ENCODE measurements at places on chromosomes 13 and 19.

GRCh38 chr13:20451397-20451796, 74.3 kb downstream of the CRYL1 start:
- no peak for DNase-seq

DNA sequence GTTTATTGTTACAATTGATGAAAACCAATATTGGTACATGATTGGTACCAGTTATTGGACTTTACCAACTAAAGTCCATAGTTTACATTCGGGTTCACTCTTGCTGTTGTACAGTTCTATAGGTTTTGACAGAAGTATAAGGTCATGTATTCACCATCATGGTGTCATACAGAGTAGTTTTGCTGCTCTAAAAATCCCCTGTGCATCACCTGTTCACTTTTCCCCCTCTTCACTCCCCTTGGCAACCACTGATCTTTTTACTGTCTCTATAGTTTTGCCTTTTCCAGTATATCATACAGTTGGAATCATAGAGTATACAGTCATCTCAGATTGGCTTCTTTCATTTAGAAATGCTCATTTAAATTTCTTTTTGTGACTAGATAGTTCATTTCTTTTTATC, 51.2 kb upstream of the MED4 start:
- DNase-seq, result no peak

DNA sequence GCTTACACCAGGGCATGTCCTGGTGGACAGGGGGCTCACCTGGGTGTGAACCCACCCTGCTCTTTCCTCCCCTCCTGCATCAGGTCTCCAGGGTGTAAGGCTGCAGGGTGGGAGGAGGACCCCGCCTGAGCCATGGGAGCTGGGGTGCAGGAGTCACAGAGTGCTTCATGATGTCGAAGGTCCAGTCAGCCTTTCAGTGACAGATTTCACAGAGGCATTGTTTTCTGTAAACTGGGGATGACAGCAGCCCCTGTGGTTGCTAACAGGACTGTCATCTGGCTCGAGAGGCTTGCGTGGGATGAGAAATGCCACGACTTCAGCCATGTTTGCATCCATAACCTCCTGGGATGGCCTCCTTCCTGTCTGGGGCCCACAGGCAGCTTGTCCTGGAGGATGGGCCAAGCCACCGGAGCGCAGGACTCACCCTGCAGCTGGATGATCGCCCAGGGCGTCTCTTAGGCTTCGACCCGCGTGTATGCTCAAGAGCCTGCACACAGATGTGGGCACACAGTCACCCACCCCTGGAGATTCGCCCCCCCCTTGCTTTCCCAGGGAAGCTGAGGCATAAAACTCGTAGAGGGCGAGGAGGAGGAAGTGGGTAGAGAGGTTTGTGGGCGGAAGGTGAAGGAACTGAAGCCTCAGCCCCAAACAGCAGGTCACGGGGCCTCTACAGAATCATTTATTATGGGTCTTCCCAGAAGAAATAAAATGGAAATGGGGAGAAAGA, 4.9 kb downstream of the NANOS3 start:
- DNase-seq, result no peak

GRCh38 chr13:78022164-78022877, 103.7 kb upstream of the EDNRB start:
- no peak for DNase-seq

- DNase-seq, result no peak
Measured at GRCh38 chr13:99399623-99399974, 92.4 kb upstream of the GPR183 start.

DNA sequence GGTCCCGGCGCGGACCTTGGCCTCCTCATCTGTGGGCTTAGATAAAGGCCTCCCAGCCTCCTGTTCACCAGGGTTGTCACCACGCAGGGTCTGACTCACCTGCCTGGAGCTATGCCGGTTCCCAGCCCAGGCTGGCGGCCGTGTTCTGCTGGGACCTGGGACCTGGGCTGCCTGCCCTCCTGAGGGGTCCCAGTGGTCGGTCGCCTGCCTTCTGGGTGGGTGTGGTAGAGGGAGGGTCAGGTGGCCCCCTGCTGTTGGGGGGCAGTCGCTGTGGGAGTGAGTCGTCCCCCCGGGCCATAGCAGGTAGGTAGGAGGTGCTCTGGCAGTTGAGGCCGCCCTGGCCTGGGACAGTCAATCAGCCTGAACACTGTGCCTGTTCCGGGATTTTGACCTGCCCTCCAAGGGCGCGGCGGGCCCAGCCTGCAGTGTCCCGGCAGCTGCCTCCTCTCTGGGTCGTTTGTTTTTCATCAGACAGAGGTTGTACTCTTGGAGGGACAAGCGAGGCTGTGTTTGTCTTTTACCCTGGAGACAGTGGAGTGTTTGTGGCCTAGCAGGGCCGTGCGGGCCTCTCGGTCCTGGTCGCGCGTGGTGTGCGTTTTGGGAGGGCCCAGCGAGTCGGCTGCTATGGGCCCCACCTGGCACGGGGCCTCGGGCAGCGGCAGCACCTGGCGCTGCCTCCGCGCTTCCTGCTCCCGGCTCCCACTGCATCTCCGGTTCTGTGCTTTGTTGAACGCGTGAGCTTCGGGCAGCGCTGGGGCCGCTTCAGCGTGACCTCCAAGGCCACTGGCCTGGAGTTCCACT, 2.6 kb downstream of the ADAT3 start:
- DNase-seq, result peak; percentile 75

DNA sequence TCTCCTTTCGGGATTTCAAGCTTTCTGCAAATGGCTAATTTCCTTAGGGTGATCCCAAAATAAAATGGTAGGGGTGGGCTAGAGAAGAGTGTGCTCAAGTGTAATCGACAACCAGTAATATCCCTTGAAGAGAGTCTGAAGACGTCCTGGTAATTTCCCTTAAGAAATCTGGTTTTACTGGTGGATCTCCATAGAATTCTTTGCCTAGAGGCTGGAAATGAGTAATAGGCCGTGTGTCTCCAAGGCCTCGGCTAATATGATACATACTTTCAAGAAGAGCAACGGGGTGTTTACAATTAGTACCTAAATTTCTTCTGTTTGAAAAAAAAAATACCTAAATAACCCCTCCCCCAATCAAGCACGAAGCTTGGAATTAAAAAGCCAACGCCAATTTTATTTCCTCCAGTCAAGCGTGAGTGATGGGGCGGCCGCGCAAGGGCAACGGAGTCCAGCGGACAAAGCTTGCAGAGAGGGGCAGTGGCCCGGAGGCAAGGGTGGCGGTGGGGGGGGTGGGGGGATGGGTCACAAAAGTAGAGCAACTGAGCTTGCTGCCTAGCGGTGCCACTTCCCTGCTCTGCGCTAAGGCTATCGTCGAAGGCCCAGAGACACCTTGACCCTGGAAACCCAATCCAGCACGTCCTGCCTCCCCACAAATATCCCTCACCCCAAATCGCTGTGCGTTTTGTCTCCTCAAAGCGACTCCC, 7.8 kb downstream of the SOX21 start:
- no peak for DNase-seq

GRCh38 chr19:58325311-58326022, 1.3 kb upstream of the ZSCAN22 start:
- DNase-seq, result no peak

GRCh38 chr13:111066544-111066943, 48.6 kb upstream of the ARHGEF7 start:
- DNase-seq, result peak; percentile 14

- DNase-seq, result no peak
Measured at GRCh38 chr19:10981252-10981895, 20.5 kb downstream of the SMARCA4 start.

Data from body of pancreas (tissue), 4 donors.